ENCODE measurements at places on chromosomes 3 and 15. TPM values are rescaled to one million over a fixed set of nuclear protein-coding genes. Genes with fewer than 3 reads are reported as not detected.

The DAZL gene
- total RNA-seq, result not detected

The TCAIM gene
- total RNA-seq, result 50.4 TPM

The SHQ1 gene
- 29.2 TPM for total RNA-seq

The RASGRP1 gene
- 0.74 TPM for total RNA-seq

The SPRED1 gene
- 94.4 TPM for total RNA-seq

DNA sequence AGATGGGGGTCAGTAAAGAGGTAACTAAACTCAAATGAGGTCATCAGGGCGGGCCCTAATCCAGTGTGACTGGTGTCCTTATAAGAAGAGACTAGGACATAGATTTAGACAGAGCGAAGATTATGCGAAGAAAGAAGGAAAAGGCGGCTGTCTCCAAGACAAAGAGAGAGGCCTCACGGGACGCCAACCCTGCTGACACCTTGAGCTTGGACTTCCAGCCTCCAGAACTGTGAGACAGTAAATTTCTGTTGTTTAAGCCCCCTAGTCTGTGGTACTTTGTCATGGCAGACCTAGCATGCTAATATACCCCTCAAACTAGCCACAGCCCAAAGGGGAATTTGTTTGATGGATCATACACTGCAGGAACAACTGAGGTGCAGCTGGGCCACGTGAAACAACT, 183.0 kb downstream of the ABHD5 start:
- DNase-seq, result no peak

DNA sequence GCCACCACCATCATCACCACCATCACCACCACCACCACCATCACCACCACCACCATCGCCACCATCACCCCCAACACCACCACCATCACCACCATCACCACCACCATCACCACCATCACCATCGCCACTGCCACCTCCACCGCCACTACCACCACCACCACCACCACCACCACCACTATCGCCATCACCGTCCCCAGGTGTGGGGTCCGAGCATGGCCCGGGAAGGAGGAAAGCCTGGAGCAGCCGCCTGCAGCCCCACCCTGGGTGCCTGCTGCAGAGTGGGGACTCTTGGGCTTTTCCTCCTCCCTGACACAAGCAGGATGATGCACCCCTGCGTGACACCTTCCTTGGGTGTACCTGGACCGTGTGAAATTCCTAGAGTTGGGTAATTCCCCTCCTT, 43.9 kb downstream of the MUC4 start:
- no peak for DNase-seq

DNA sequence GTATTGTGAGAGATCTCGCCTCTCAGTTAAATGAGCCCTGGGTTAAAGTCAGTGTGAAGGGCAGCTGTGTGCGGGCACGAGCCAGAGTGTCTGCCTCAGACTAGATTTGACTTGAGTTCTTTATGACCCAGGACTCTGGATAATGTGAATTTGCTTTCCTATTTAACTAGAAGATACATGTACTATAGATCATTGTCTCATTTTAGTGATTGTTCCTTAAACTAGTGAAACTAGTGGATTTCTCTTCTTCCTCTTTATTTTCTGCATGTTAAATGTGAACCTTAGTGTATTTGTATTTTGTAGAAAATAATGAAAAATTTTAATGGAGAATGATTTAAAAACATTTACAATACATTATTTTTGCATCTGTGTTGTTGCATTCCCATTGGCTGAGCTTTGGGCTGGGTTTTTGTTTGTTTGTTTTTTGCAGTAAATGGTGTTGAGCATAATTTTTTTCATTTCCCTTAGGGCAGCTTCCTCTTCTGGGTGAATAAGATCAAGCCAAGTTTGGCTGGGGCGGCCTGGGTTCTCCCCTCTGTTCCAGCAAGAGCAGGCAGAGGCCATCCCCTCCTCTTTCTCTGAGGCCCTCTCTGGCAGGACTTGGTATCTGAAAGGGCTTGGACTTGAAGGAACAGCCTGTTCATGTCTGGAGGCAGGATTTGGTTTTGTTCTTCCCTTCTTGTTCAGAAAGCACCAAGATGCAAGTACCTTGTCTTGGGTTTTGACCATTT, 15.0 kb downstream of the GCSAM start:
- no peak for DNase-seq

DNA sequence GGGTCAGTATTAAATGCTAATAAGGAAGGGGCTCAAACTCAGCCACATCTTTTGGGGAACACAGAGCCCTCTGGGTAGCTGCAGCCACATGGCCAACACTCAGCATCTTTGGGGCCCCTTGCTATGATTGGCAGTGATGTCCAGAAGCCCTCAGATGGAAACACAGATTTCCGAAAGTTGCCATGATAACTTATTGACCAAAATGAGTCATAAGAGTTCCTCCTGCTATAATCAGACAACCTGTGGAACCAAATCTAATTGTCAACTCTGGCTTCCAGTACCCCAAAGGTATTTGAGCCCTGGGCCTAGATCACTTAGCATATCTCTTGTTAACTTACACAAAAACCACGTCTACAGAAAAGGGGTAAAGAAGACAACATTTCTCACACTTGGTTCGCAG, 392.2 kb downstream of the KCNH8 start:
- DNase-seq, result no peak
